CD8-positive, alpha-beta memory T cell (primary cell): ENCODE measurements at places on chromosomes 3 and 15. TPM values are rescaled to one million over a fixed set of nuclear protein-coding genes. Genes with fewer than 3 reads are reported as not detected.

GRCh38 chr3:156511987-156512677 is 42.8 kb downstream of the SSR3 start:
- no peak for DNase-seq

The SKIC8 gene
- total RNA-seq, result 62.9 TPM

The CYP1A2 gene
- not detected for total RNA-seq

DNA sequence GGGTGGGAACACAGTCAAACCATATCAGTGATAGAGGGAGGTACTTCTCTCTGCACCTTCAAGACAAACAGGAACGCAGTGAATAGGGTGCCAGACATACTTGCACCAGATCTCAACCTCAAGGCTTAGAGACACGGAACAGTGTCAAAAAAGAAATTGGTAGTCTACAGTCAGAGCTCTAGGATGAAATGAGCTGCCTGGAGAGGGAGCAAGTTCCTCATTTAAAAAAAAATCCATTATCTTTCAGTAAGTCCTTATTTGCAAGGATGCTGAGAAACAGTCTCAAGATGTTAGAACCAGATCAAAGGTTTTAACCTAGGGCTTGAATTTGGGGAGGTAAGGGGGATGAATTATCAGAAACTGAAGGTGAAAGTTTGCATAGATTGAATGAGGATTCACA is 20.2 kb upstream of the LMCD1 start:
- DNase-seq, result no peak

DNA sequence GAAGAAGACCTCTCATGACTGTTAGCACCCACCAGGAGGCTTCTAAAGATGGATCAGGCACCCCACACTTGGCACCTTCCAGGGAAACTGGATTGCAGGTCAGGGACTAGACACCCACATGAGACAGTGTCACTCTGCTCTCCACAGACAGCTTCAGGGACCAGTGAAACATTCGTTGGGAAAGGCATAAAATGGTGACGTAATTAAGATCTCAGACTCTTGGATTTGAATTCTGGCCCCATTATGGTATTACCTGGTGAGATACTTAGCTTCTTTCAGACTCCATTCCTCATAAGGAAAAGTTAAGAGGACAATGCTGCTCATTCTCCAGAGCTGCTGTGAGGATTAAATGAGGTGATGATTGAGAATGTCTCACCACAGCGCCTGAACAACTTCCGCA is 261.1 kb downstream of the ARRDC4 start:
- no peak for DNase-seq

DNA sequence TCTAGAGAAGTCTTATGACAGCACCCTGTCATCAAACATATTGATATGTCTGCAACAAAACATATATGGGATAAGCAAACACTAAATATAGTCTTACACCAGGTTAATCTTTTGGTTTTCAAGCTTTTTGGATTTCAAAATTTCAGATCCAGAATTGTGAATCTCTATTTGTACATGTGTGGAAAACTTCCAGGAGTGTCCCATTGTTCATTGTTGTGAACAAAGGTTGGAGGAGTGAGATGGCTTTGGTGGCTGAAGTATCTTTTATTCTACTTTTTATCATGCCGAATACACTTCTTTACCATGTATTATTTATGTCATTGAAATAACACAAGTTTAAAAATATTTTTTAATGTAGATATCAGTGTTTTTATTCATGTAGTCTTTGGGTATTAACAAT is 5.9 kb upstream of the FHIT start:
- DNase-seq, result no peak

DNA sequence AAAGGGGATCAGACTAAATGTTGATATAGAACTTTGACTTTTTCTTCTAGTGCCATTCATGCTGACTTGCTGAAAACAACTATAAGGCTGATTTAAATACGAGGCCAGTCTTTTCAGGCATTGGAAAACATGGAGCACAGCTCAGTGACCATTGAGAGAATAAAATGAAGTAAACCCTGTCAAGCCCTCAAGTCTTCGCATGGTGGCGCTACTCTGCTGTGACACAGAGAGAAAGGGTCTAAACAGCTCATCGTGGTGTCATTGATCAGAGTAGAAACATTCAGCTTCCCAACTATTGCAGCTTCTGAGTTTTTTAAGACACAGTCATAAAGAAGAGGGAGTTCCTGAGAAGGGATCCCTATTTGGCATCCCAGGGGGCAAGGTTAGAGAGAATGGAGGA is 716.2 kb downstream of the DIPK2A start:
- no peak for DNase-seq

The CHRNA5 gene
- total RNA-seq, result 8.4 TPM

DNA sequence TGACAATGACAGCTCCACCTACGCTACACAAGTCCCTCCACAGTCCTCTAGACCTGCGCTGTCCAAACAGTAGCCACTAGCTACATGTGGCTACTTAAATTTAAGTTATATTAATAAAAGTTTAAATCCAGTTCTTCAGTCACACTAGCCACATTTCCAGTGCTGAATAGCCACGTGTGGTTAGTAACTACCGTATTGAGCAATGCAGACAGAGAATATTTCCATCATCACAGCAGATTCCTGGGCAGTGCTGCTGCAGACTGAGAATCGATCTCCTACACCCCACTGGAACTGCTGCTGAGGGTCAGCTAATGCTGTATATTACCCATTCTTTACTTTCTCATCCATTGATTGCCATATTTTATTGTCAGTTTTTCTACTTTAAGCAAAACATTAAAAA is 40.9 kb downstream of the HDC start:
- no peak for DNase-seq

GRCh38 chr15:83057696-83058376 is 9.2 kb downstream of the BTBD1 start:
- no peak for DNase-seq

- no peak for DNase-seq
Measured at GRCh38 chr3:138842483-138843188, 7.9 kb upstream of the PIK3CB start.

DNA sequence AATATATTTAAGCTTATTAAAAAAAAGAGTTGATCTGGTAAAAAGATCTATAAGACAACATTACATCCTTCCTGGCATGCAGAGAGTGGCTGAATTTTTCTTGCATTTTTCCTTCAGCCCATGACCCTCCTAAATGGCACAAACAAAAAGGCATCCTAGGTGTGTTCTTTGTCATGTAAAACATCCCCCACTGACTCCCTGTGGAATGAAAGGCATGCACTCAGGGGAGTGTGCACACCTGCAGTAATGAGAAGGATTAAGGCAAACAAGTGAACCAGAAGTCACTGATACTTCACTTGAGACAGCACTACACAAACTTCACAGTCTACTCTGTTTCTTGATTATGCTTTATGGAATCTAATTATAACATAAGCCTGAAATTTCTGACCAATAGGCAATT is 195.0 kb downstream of the RBMS3 start:
- no peak for DNase-seq

- no peak for DNase-seq
Measured at GRCh38 chr3:83873550-83873949, 1085.2 kb upstream of the CADM2 start.

DNA sequence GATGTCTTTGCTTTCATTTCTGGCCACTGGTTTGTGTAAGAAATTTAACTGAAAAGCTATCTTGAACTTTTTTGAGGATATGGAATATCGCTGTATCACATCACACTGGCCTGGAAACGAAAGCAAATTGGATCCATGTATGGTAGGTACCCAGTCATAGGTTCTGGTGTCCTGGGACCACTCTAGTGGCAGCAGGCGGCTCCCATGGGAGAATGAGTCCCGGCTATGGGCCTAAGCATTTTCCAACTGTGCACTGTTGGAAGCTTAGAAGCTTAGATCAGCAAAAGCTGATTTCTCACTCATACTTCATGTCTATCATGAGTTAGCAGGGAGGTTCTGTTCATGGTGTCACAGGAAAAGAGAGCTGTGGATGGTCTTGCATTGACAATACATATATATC is 323.2 kb downstream of the PLCL2 start:
- no peak for DNase-seq

DNA sequence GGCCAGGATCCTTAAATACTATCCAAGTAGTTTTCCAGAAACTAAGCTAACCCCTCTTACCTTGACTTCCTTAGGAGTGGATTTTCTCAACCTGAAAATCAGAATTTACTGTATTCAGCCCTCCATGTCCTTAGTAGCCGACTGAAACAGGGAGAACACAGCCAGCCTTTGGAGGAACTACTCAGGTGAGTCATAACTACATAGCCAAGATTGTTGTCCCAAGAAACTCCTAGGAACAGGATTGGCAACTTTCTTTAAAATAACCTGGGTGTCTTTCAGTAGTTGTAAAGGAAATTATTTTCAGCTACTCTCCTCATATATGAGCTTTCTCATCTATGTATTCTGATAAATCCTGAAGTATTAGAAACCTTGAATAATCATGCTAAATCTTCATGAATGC is 22.3 kb downstream of the FANCD2OS start:
- DNase-seq, result no peak

DNA sequence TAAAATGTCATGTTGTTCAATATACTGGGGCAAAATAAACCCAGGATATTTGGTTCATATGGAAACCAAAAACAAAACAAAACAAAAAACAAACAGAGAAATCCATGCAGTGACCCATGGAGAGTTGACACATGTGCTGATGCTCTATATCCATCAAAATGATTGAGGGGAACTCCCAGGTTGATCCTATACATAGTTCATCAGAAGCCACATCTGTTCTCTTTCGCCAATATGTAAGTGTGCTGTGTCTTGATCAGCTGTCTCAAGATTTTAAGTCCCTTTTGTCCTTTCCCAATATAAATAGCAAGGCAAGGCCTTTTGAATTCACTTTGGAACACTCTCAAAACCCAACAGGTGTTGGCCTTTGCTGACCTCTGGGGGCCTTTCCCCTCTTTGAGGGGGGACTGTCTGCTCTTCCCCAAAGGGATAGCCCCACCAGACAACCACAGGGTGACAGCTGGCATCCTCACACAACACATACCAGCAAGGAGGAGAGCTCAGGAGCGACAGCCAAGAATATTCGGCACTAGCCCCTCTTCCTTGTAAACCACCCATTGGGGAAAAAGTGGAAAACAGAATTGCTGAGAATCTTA is 209.4 kb upstream of the CD96 start:
- no peak for DNase-seq

The PYGO1 gene
- 0.07 TPM for total RNA-seq

DNA sequence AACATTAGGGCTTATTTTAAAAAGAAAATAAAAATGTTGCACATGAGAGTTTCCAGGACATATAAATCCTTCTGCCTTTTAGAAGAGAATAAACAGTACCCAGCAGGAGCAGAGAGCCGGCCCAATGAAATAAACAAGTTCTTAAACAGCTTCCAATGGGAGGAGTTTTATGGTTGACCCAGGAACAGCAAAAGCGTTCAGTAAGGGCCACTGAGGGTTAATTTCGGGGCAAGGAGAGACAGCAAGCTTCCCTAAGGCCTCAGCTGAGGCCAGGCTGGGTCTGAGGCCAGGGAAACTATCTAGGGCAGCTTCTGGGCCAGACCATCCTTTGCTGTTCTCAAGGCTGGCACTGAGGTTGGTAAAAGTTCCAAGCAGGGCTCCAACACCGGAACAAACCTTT is 3.4 kb downstream of the PDZRN3 start:
- no peak for DNase-seq
